ENCODE measurements at places on chromosomes 16 and 17. TPM values are rescaled to one million over a fixed set of nuclear protein-coding genes. Genes with fewer than 3 reads are reported as not detected.
A peak's percentile ranks its signal among the peaks of the same experiment; 100 is the strongest.

DNA sequence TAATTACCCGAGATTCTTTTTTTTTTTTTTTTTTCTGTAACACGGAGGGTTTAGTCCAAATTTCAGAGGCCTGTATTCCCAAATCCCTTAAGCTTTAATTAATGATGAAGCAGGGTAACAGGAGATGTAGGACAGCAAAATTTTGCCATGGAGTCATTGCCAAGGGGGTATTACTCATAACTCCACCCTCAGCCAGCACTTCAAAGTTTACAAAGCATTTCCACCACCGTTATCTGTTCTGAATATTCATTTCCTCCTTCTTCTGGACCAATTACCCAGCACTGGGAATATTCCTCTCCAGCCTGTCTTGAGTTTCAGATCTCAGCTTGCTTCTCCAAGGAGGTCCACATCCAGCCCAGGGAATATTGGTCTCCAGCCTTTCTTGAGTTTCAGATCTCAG lies 747.5 kb upstream of the EEF2KMT start:
- DNase-seq: peak; percentile 58

DNA sequence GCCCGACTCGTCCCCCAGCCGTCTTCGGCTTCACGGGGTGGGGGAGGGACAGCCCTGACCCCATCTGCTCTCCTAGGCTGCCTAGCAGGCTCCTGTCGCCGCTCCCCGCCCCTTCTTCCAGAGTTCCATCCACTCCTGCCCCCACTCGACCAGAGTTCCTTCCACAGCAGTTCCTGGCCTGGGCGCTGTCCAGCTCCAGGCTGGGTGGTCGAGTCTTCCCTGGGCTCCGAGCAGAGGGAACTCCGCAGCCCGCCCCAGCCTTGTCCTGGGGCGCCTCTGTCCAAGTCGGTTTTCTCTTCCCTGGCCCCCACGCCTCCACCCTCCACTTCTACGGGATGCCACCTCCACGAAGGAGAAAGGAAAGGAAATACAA lies 1.4 kb downstream of the PYY start:
- DNase-seq: no peak

GRCh38 chr17:69608808-69609472 lies 194.4 kb downstream of the MAP2K6 start:
- peak; percentile 88 for DNase-seq

MARVELD3 gene
- total RNA-seq: not detected

Data from M059J (cell line).